ENCODE measurements at places on chromosomes 2 and 18.

DNA sequence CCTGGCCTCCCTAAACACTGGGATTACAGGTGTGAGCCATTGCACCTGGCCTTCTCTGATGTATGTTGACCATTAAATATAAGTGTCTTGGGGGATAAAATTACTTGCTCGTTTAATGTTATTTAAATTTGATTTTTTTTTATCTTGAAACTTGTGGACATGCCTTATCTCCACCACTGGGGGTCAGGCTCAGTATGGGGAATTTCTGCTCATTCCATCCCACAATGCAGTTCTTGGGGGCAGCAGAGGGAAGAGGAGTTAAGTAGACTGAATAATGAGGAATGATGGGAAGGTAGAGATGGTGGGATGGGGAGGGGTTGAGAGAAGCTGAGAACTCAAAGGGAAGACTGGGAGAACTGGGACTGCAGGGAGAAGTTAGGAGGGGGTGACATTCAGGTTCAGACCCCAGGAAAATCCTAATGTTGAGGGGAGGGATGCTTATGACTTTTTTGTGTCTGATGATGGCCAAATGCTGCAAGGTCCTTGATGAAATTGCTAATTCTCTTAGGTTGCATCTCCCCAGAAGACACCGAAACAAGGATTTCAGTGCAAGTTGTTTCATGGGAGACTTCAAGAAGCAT, 174.2 kb downstream of the MIB1 start:
- DNase-seq: no peak

- no peak for DNase-seq
Measured at GRCh38 chr2:14855751-14856150, 223.2 kb downstream of the LRATD1 start.

DNA sequence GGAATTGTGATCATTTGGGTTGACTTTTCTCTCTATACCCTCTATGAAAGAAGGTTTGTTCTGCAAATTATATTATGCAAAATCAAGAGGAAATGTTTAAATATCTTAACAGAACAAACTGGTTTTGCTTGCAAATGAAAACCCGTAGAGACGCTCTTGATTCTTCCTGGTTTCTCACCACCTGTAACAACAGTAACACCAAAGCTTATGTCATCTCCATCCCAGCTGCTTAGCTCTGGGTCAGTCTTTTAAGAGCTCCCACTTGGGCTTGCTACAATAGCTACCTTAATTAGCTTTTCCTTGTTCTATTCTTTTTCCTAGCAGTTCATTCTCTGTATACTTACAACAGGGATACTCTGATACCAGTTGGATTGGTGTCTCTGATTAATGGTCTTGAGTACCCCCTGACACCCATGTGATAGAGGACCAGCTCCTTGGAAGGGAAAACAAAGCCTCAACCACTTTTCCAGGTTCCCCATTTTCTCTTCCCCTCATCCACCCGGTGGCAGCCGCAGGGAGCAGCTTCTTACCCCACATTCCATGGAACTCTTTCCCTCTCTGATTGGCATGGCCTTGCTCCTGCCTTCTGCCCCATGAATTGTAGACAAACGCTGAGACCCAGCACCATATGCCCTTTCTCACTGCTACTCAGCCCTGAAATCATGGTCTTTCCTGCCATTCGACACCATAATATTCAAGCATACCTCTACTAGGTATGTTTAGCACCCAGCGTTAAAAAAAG, 27.7 kb downstream of the TMEM182 start:
- DNase-seq: no peak

DNA sequence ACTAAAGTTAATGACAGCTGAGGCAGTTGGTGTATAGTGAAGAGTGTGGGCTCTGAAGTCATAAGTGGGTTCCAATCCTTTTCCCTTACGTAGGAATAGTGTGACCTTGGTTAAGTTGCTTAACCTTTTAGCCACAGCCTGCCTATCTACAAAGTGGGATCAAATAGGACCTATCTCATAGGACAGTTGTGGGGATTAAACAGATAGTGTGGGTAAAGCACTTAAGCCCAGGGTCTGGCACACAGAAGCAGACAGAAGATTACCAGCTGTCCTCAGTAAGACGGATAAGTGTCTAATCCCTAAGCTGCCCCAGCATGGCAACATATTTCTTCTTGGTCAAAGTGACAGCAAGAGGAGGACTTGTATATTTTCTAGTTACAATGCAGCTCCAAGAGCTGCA, 28.2 kb downstream of the UBE2F start:
- DNase-seq: no peak

- DNase-seq: peak; percentile 68
Measured at GRCh38 chr2:97697252-97698235, 15.8 kb upstream of the ZAP70 start.

DNA sequence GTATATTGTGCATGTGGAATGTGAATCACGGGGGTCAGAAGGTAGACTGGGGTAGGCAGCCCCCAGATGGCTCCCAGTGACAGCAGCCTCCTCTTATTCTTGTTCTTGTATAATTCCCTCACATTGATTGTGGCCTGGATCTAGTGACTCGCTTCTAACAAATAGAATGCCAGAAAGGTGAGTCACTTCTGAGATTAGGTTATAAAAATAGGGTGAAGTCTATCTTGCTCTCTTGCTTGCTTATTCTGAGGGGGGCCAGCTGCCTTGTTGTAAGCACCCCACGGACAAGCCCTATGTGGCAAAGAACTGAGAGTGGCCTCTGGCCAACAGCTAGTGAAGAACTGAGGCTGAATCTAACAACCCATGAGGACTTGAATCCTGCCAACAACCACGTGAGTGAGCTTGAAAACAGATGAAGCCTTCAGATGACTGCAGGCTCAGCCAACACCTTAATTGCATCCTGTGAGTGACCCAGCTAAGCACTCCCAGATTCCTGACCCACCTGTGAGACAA, 15.6 kb upstream of the RMND5A start:
- DNase-seq: no peak

- DNase-seq: no peak
Measured at GRCh38 chr2:173397539-173397938, 42.9 kb downstream of the CDCA7 start.

GRCh38 chr18:45997700-45998151, 30.6 kb upstream of the EPG5 start:
- no peak for DNase-seq

GRCh38 chr2:9178110-9178903, 28.3 kb upstream of the ASAP2 start:
- no peak for DNase-seq

GRCh38 chr2:239753401-239753837, 271.7 kb downstream of the NDUFA10 start:
- DNase-seq: no peak

GRCh38 chr2:240810621-240811020, 9.4 kb downstream of the KIF1A start:
- DNase-seq: no peak

- no peak for DNase-seq
Measured at GRCh38 chr2:81542119-81542518, 1237.6 kb upstream of the LRRTM1 start.

- no peak for DNase-seq
Measured at GRCh38 chr18:74288730-74289129, 3.0 kb downstream of the CYB5A start.

Measured in NCI-H1436 (cell line).